ENCODE measurements at places on chromosomes 5 and 9. TPM values are rescaled to one million over a fixed set of nuclear protein-coding genes. Genes with fewer than 3 reads are reported as not detected.

The GFPT2 gene
- total RNA-seq: 20.0 TPM

GRCh38 chr5:53080271-53080670, 29.3 kb downstream of the MOCS2 start:
- no peak for DNase-seq

DNA sequence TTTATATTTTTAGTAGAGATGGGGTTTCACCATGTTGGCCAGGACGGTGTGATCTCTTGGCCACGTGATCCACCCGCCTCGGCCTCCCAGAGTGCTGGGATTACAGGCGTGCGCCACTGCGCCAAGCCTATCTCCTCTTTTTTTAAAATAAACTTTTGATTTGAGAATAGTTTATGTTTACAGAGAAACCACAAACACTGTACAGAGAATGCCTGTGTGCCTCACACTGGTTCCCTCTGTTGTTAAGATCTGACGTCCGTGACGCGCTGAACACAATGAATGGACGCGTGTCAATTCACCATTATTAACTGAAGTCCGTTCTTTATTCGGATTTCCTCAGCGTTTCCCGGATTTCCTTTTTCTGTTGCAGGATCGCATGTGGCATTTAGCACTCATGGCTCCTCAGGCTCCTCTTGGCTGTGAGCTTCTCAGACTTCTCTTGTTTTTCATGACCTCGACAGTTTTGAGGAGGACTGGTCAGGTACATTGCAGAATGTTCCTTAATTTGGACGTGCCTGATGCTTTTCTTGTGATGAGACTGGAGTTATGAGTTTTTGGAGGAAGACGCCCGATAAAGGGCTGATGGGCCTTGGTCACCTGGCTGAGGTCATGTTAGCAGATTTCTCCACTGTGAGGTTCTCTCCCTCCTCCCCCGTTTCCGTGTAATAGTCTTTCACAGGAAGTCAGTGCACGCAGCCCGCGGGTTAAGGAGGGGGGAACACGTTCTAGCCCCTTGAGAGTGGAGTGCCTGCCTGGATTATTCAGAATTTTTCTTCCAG, 69.6 kb downstream of the ANKRD33B start:
- no peak for DNase-seq

- no peak for DNase-seq
Observed at GRCh38 chr9:83299094-83299493, 236.2 kb upstream of the RASEF start.

GRCh38 chr9:136950656-136951276, 1.3 kb upstream of the LCN12 start:
- no peak for DNase-seq

GRCh38 chr5:153352685-153353219, 137.7 kb upstream of the GRIA1 start:
- DNase-seq: no peak

GRCh38 chr9:21367957-21368356, at the start of gene IFNA13:
IFNA13 (minus strand) TSS chr9:21368057; CDS start chr9:21368010, 47 bp downstream.
- no peak for DNase-seq

- peak; percentile 76 for DNase-seq
Observed at GRCh38 chr9:124267271-124267807, 9.6 kb downstream of the NEK6 start.

DNA sequence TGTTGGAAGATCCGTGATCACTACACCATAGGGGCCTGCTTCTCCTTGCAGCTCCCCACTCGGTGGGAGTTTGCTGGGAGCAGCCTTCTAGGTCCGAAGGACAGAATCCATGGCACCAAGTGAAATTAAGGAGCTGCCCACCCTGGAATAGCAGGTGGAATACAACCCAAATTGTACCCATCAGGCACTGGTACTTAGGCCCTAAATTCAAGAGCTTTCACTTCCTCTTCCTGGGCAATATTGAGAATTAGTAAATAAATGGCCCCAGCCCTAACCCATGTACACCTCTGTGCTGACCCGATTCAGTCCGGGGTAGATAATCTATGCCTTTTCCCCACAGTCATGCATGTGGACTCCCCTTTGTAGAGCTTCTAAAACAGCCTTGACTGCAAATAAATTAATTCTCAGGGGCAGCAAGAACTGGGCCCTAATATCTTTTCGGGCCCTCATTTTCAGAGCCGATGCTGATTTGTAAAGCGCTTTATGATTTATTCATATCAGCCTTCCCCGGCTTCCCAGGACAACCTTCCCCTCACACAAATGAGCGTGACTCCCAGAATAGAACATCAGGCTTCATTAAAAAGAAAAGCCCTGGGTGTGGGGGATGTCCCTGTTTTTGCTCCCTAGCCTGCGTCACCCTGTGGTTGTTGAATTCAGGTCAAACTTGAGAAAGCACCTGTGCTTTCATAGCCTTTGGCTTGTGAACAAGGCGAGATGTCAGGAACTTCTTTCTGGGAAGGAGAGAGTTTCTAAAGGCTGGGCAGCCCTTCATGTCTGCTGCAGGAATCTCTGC, 126.1 kb upstream of the TBC1D2 start:
- no peak for DNase-seq

- DNase-seq: no peak
Observed at GRCh38 chr5:9502050-9502834, 43.6 kb downstream of the SEMA5A start.

DNA sequence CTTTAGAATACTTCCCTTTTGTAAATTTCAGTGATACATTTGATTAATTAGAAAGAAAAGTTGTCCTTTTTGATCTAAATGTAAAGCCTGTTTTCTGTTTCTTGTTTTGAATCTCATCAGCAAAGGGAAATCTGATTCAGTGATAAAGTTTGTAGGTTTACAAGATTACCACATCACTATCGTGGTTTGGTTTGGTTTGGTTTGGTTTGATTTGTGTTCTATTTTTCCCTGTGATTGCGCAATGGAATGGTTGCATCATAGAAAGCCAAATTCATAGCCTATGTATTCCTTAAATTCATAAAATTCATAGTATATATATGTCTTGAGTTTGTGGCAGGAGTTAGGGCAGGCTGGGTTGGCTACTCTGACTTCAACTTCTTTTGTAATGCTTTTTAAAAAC, 15.2 kb downstream of the SRFBP1 start:
- no peak for DNase-seq

DNA sequence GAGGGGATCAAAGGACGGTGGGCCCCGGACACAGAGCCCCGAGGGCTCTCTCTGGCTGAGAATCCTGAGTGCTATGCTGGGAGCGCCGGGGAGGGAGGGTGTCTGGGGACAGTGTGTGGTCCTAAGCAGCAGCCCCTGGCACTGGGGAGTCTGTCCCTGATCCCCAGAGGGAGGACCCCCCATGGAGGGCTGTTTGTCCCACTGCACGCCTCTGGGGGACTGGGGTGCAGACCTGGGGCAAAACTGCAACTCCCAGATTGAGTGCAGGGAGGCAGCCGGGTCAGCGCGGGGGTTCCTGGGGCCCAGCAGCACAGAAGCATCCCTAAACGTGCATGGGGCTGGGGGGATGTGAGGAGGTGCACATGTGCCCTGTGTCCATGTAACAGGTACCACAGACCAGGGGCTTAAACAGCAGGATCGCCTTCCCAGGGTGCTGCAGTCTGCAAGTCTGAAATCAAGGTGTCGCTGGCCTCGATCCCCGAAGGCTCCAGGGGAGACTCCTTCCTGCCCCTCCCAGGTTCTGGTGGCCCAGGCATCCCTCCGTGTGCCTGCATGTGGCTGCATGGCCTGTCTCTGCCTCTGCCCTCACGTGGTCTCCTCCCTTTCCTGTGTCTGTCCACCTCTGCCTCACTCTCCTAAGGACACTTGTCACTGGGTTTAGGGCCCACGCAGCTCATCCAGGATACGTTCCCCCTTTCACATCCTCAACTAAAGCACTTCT, 35.9 kb upstream of the IRX4 start:
- no peak for DNase-seq

GRCh38 chr5:159953609-159954008, 37.3 kb downstream of the ADRA1B start:
- DNase-seq: no peak

- DNase-seq: no peak
Observed at GRCh38 chr5:140344683-140345423, 1.6 kb downstream of the HBEGF start.

GRCh38 chr5:132275367-132276220, 18.1 kb downstream of the PDLIM4 start:
- no peak for DNase-seq

The SLC4A9 gene
- 0.13 TPM for total RNA-seq

The NLN gene
- total RNA-seq: 23.8 TPM
